ENCODE measurements at places on chromosomes 2 and 18.

GRCh38 chr2:239621611-239622010, 220.8 kb upstream of the HDAC4 start:
- DNase-seq, result no peak

DNA sequence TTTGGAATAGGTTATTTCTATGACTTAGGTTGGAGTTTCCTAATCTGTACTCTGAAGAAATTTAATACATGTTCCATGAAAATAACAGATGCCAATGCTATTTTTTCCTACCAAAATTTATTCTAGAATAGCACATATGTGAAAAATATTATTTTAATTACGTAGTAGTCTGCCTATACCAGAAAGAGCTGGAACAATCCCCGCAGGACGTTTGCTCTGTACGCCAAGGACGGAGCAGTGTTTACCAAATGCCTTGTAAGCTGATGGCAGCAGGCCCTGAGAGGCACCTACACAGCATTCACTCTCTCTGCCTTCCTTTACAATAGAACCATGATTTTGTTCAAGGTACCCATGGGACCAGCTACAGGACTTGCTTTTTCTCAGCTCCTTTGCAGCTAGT, 16.8 kb upstream of the SLC1A4 start:
- peak; percentile 72 for DNase-seq

DNA sequence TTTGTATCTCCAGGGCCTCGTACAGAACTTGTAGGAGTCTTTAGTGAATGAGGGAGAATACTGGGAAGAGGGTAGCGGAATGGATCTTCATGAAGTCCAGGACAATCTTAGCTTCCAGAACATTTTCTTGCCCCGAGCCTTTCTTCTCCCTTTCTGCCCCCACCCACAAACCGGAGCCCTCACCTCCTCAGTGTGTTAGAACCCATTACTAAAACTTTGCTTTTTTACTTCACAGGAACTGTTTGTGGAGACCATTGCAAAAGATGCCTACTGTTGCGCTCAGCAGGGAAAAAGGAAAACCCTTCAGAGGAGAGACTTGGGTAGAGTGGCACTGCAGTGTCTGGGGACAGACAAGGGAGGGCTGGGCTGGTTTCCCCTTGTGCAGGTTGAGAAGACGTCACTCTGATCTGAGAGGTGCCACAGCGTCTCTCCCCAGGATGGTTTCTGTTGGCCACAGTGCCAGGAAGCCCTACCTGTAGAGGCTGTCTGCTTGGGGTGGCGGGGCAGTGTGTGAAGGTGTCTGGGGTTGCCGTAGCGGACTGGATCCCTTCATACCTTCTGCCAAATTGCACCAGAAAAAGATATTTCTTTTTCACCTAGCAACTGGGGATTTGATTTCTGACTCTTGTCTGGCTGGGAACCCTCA, 786 bp downstream of the POLE4 start:
- DNase-seq, result no peak

- no peak for DNase-seq
Measured at GRCh38 chr18:56257205-56257604, 381.2 kb downstream of the TXNL1 start.

DNA sequence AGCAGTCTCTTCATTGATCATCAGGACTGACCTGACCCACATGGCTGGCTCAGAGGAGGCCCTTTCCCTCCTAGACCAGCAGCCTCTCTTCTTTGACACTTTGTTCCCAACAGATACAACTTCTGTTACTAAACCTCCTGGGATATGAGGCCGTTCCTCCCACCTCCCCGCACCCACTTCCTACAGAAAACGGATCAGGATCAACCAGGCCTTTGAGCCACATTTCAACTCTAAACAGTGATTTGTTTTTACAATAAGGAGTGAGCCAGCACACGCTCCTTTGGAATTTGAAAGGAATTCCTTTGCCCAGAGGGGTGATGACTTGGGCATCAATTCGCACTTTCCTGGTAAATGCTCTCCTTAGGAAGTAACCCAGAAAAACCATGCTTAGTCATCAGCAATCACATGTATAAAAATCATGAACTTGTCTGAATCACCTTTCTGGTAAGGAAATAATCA, 180.4 kb downstream of the FAM124B start:
- no peak for DNase-seq

DNA sequence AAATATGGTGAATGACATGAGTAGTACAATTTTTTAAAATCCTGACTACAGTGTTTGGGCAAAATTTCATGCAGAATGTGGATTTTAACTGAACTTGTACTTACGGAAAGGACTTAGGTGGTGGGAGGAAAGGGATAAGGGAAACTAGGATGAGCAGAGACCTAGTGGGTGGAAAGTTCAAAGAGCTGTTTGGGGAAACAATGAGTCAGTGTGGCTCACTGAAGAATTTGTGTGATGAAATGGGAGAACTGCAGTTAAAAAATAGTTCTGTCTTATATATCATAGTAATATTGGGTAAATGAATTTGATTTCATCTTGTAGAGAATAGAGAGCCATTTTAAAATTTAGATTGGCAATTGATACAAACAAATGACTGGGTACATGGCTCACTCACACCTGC, 220.1 kb upstream of the CTAGE1 start:
- DNase-seq, result no peak

DNA sequence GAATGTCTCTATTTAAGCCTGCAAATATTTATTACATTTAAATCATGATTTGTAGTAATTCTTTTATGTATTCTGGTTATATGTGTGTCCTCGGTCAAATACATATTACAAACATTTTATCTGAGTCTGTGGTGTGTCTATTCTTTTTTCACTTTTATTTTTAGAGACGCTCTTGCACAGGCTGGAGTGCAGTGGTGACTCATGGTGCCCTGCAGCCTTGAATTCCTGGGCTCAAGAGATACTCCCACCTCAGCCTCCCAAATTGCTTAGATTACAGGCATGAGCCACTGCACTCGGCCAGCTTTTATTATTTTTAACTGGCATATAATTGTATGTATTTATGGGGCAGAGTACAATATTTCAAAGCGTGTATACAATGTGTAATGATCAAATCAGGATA, 47.5 kb downstream of the ARID5A start:
- DNase-seq, result no peak

DNA sequence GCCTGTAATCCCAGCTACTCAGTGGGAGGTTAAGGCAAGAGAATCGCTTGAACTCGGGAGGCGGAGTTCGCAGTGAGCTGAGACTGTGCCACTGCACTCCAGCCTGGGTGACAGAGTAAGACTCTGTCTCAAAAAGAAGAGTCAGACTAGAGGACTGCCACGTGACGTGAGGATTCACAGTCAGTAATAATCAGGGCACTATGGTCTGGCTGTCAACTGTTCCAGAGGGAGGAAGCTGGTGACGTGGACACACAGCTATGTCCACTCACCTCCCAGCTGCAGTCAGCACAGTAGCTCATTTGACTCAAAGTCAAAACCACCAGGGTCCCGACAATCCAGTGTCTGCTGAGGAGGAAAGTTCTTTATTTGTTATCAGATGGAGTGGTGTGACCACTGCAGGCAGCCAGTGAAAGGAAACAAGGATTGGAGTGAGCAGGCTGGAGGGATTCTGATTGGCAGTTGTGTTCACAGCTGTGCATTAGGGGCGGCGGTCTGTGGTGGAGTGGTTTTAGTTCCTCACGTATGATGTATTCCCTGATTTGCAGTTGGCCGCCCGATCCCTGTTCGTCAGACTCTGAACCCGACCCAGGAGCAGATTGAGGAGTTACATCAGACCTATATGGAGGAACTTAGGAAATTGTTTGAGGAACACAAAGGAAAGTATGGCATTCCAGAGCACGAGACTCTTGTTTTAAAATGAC, 37.9 kb downstream of the MOGAT1 start:
- peak; percentile 86 for DNase-seq
